ENCODE measurements at places on chromosomes 1 and 21.

- DNase-seq, result no peak
These were observed 16.7 kb downstream of the FMO3 start for GRCh38 chr1:171107262-171107940.

DNA sequence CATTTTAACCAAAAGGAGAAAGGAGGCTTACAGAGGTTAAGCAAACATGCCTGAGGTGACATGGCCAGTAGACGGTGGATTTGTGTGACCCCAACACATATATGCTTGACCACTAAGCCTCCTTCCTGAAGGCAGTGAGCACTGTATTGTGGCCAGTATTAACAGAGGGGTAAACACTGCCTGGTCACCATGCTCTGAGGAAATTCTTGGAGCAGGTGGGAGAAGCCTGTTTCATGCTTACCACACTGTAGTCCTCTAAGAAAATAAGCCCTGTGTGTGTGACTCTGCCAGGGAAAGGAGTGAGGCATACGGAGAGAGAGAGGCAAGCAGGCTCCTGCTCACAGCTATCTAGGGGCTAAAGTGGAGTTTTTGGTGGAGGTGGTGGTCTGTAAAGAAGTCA is 102.7 kb downstream of the KCND3 start:
- DNase-seq, result no peak

- DNase-seq, result no peak
These were observed 27.8 kb downstream of the WNT9A start for GRCh38 chr1:227919906-227920305.

DNA sequence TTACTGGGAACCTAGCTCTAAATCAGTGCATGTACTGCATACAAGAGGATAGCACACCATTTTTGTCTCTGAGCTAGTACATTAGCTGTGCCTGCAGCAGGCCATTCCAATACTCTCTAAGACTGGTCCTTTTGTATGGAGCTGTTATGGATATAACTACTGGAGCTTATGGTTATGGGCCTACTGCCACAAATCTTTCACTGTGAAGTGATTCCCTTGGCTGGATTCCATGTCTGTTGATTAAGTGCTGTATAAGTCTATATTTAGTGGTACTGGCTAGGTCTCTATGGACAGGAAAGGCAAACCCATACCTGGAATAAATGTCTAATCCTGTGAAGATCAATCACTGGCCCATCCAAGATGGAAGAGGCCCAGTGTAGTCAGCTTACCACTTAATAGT is 12.0 kb downstream of the ZFYVE9 start:
- DNase-seq, result no peak

- DNase-seq, result no peak
These were observed 40.6 kb upstream of the HHAT start for GRCh38 chr1:210288116-210288515.
